ENCODE measurements at places on chromosomes 4 and X.
A peak's percentile ranks its signal among the peaks of the same experiment; 100 is the strongest.

DNA sequence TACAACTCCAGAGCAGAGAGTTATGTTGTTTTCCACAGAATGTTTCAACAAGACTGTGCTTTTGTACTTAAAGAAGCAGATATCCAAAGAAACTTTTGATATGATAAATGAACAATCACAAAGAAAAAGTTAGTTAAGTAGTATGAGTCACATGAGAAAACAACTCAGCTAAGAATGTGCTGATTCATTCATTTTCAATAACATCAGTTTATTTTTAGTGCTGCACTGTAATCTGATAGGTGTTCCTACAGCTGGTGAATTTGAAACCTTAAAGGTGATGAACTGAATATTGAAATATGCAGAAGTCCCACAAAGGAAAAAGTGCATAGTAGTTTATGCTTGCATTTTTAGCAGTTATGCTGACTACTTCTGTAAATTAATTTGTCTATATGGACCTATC is 180.3 kb upstream of the TENM3 start:
- DNase-seq, result no peak

DNA sequence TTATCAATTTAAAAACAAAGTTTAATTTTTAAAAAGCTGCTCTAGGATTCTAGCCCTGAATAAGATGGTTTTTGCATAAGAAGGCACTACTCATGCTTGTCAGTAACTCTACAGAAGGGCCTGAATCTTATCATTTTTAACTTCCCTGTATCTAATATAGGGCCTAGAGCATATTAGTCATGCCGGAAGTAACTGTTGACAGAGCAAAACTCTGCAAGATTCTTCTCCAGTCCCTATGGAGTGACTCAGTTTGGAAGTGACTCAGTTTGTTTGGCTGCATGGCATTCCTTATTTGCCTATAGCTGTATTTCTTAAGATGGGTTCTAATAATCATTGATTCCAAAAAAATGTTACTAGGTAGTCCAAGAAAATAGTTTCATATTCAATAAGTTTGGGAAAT is 431.8 kb upstream of the HTR2C start:
- DNase-seq, result no peak

- DNase-seq, result peak; percentile 1
Observed at GRCh38 chrX:104913348-104913747, 307.1 kb downstream of the TEX13A start.

DNA sequence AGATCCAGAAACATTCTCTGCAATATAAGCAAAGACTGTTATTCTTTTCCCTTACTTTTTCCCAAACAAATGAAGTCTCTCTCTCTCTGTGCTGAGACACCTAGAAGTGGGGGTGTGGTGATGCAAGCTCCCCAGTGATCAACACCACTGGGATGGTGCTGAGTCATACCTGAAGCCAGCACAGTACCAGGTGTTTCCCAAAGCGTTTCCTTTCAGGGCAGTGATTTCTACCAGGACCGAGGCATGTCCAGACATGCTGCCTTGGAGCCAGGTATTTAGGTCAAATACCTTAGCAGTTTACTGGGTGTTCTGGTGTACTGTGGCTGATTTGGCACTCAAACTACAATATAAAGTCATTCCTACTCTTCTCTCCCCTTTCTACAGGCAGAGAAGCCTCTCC is 726.5 kb downstream of the FAM133A start:
- DNase-seq, result no peak

GRCh38 chr4:4639370-4639769 is 97.5 kb upstream of the STX18 start:
- no peak for DNase-seq

All from small intestine (tissue), 16 donors.